ENCODE measurements at places on chromosomes 3 and 15. TPM values are rescaled to one million over a fixed set of nuclear protein-coding genes. Genes with fewer than 3 reads are reported as not detected.

Gene IQCF5
- total RNA-seq: not detected

Gene CYP1A1
- total RNA-seq: not detected

Gene RLBP1
- not detected for total RNA-seq

Gene MYH15
- under 0.01 TPM for total RNA-seq

Gene APEH
- total RNA-seq: 110 TPM

Gene TNFSF10
- 0.45 TPM for total RNA-seq

Gene MORC1
- not detected for total RNA-seq

Gene VEPH1
- total RNA-seq: 25.9 TPM

Gene PFKFB4
- 8.9 TPM for total RNA-seq

Gene DLL4
- under 0.01 TPM for total RNA-seq

Gene CPLX3
- not detected for total RNA-seq

Gene GALNT15
- 10.4 TPM for total RNA-seq

Gene PROK2
- not detected for total RNA-seq

All from bronchus fibroblast of lung (primary cell).